ENCODE measurements at places on chromosomes 13 and 19. TPM values are rescaled to one million over a fixed set of nuclear protein-coding genes. Genes with fewer than 3 reads are reported as not detected.

Gene NANOS3
- not detected for polyA plus RNA-seq

DNA sequence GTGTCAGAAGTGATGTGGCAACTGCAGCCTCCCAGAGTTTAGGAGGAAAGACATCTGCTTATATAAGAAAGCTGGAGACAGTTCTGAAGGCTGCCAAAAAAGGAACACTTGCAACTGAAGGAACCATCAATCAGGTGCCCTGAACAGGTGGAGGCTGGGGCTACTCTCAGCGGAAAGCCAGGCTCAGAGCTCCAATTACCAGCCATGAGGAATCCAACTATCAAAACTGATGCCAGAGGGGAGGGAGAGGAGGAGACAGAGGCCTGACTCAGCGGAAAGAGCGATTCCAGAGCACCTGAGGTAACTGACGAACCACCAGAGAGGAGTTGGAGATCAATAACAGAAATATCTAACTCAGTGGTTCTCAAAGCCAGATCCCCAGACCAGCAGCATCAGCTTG, 24.3 kb downstream of the LEUTX start:
- no peak for DNase-seq
- H3K27ac ChIP-seq, result no peak overlapping the region
- no peaks in the 10 kb centered on the region for H3K4me1 ChIP-seq

- H3K4me3 ChIP-seq, result no peak overlapping the region
- H3K4me1 ChIP-seq, result peaks cover 2% of the 10 kb centered on the region
- no peak for DNase-seq
- H3K27me3 ChIP-seq, result no peaks in the 10 kb centered on the region
Observed at GRCh38 chr13:110471833-110472162, 89.7 kb downstream of the RAB20 start.

Gene THSD1
- not detected for polyA plus RNA-seq

Gene PRTN3
- not detected for polyA plus RNA-seq

Gene CGB8
- not detected for polyA plus RNA-seq

DNA sequence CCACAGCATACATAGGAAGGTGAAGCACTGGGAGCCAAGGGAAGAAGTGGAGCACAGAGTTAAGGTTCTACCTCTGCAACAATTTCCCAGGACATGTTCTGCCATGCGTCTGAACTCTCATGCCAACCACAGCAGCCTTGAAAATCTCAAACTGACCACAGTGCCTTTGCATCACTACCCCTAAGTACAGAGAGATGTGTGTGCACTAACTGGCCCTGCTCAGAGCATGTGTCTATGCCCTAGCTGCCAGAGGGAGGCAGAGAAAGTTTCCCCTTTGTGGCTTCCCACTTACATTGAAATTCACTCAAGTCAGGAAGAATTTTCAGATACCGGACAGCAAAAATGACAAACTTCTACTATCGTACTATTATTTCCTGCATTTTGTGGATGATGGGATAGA, 26.8 kb upstream of the WDFY2 start:
- no peak overlapping the region for H3K27ac ChIP-seq
- no peaks in the 10 kb centered on the region for H3K36me3 ChIP-seq
- peaks cover 2% of the 10 kb centered on the region for H3K27me3 ChIP-seq
- no peak for DNase-seq

DNA sequence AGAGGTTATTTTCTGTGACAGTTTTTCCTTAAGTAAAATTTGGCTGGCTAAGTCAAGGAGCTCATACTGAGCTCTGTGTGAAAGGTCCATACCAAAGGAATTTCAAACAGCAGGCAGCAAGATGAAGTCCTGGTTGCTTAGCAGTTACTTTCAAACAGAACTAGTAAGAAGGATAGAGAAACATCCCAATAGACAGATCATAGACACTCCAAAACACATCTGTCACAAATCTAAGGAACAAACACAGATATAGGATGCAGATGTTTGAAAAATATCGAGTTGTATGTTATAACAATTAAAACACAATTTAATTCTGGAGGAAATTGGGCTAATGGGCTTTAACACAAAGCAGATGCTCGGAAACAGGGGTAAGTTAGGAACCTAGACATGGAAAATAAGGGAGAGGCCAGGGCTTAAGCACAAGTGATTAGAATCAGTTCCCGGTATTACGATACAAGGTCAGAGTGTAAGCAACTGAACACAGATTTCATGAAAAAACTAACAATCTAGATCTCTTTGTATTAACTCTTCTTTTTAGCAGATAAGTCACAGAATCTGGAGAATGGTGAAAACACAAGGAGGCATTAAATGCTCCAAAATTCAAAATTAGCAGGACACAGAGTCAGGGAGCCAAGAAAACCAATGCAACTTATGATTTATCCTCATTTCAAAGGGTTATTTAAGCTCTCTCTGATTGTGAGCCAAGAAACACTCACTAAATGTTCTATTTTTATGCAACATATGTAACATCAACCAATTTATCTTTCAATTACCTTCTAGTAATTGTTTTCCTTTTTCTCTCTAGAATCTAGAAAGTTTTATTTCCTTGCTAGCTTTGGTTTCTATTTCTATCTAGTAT, 1992.9 kb upstream of the PCDH20 start:
- no peak for DNase-seq
- no peaks in the 10 kb centered on the region for H3K27me3 ChIP-seq
- no peak overlapping the region for H3K4me3 ChIP-seq

Gene TBCB
- polyA plus RNA-seq, result 385 TPM

Measured in immature natural killer cell (primary cell).